ENCODE measurements at places on chromosomes 3 and 15. TPM values are rescaled to one million over a fixed set of nuclear protein-coding genes. Genes with fewer than 3 reads are reported as not detected.
A peak's percentile ranks its signal among the peaks of the same experiment; 100 is the strongest.

The GOLGA6L1 gene
- not detected for total RNA-seq

The MORC1 gene
- total RNA-seq, result not detected

The STAB1 gene
- not detected for total RNA-seq

DNA sequence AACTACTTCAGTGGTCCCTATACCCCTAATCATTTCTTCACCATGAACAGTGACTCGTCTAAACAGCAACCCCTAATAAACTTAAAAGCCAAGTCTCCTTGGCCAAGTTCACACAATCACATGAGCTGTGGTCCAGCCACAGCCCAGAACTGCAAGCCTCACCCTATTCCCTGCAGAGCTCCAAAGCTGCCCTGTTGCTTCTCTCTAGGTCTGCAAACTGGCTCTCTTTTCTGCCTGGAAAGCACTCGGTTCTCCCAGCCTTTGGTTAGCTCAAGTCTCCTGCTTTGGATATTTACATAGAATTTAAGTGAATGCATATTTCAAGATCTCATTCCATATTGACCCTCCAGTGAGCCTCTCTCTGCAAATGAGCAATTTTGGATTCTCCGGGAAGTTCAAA lies 107.0 kb downstream of the TOP2B start:
- H3K36me3 ChIP-seq, result no peaks in the 10 kb centered on the region
- H3K4me3 ChIP-seq, result no peak overlapping the region
- no peaks in the 10 kb centered on the region for H3K27me3 ChIP-seq
- DNase-seq, result no peak

GRCh38 chr15:67091980-67092677 lies 26.7 kb downstream of the SMAD3 start:
- peak overlapping the region; percentile 54 for H3K27ac ChIP-seq
- no peak for DNase-seq
- H3K4me3 ChIP-seq, result no peak overlapping the region
- peaks cover 7% of the 10 kb centered on the region for H3K36me3 ChIP-seq
- H3K27me3 ChIP-seq, result no peaks in the 10 kb centered on the region

GRCh38 chr15:81633889-81634288 lies 259.9 kb upstream of the TMC3 start:
- H3K36me3 ChIP-seq, result no peaks in the 10 kb centered on the region
- H3K4me3 ChIP-seq, result no peak overlapping the region
- H3K27me3 ChIP-seq, result no peaks in the 10 kb centered on the region
- no peaks in the 10 kb centered on the region for H3K4me1 ChIP-seq

GRCh38 chr3:23193831-23194230 lies 9.3 kb upstream of the UBE2E2 start:
- H3K36me3 ChIP-seq, result no peaks in the 10 kb centered on the region
- no peak overlapping the region for H3K4me3 ChIP-seq
- H3K4me1 ChIP-seq, result no peaks in the 10 kb centered on the region
- H3K27ac ChIP-seq, result no peak overlapping the region

- no peaks in the 10 kb centered on the region for H3K36me3 ChIP-seq
- no peak for DNase-seq
- H3K27me3 ChIP-seq, result no peaks in the 10 kb centered on the region
- H3K27ac ChIP-seq, result peak overlapping the region; percentile 100
- H3K4me1 ChIP-seq, result peaks cover 41% of the 10 kb centered on the region
Measured at GRCh38 chr3:108590460-108590859, 938 bp downstream of the DZIP3 start.

- no peak for DNase-seq
- H3K4me1 ChIP-seq, result peaks cover 6% of the 10 kb centered on the region
- H3K4me3 ChIP-seq, result no peak overlapping the region
- no peaks in the 10 kb centered on the region for H3K36me3 ChIP-seq
- H3K27me3 ChIP-seq, result no peaks in the 10 kb centered on the region
Measured at GRCh38 chr3:192042116-192042515, 581.2 kb downstream of the PYDC2 start.

GRCh38 chr15:73904026-73904815 lies 22.0 kb upstream of the LOXL1 start:
- no peak overlapping the region for H3K27ac ChIP-seq
- no peak for DNase-seq
- no peak overlapping the region for H3K4me3 ChIP-seq
- H3K4me1 ChIP-seq, result no peaks in the 10 kb centered on the region

Data from MCF 10A (cell line).